ENCODE measurements at places on chromosomes 4 and X.

- no peak for DNase-seq
Measured at GRCh38 chr4:106587558-106587957, 219.0 kb upstream of the GIMD1 start.

GRCh38 chr4:47075919-47076318 is 44.6 kb downstream of the GABRB1 start:
- no peak for DNase-seq

DNA sequence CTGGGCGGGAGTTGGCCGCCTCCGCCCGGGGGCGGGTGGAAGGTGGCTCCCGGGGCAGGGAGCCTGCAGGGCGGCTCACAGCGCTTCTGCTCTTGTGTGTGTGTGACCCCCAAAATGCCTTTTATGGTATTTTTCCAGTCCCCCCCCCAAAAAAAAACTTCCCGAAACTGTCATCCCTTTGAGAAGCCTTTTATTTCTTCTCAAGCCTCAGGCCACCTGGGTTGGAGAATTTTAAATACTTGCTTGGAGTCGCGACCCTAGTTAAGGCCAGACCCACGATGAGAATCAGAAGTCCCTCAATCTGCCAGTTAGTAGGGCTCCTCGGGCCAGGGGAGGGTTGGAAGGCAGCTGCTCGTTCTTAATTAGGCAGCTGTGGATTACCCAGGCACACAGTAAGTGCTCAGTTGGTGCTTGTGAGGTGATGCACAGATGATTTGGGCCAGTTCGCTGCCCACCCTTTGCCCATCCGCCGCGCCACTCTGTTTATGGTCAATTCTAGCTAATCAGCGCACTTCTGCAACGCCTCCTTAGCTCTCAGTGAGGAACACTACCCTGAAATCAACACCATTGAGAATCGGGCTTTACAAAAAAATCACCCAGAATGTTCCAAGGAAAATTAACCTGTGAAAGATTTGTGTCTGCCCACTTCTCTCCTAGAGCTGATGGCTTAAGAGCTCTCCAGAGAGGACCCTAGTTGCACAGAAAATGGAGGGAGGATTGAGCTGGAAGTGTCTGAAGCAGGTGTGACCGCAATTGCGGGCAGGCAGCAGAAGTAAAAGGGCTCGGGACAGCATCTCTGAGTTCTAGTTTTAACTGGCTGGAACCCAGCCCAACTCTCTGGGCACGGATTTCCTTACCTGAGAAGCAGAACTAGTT is 648 bp upstream of the SCD5 start:
- DNase-seq, result no peak

- no peak for DNase-seq
Measured at GRCh38 chr4:110231869-110232268, 33.5 kb upstream of the ELOVL6 start.

GRCh38 chr4:91031761-91032160 is 904.6 kb downstream of the CCSER1 start:
- no peak for DNase-seq

DNA sequence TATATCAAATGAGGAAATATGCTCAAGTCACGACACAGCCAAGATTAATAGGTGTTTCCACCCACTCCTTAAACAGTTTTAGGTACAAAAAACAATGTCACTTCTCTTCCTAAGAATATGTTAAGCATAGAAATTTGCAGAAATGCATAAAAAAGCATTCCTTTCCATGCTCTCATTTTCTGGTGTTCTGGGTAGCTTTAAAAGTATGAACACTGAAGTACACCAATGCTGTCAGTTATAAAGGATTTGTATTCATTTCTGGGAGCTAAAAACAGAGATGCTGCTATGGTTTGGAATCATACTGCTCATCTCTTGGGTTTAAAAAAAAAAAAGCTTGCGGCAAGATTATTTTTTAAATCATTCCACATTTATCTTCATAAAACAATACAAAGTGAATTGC is 20.8 kb downstream of the SH3RF1 start:
- no peak for DNase-seq

DNA sequence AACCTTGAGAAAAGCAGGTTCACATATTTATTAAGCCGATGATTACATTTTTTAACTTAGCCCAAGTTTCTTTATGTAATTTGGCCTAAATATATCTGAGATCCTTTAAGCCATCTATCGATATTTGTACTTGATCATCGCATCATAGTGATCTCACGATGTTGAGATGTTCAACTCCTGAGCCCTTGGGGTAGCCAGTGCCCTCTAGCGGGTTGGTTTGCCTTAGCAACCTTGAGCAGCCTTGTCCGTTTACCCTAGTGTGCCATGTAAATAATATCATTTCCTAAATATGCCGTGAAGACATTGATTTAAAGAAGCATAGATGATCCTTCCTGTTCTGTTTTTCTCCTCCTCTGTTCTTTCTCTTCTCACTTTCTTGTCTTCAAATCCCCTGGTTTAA is 432.2 kb downstream of the RPA4 start:
- no peak for DNase-seq

DNA sequence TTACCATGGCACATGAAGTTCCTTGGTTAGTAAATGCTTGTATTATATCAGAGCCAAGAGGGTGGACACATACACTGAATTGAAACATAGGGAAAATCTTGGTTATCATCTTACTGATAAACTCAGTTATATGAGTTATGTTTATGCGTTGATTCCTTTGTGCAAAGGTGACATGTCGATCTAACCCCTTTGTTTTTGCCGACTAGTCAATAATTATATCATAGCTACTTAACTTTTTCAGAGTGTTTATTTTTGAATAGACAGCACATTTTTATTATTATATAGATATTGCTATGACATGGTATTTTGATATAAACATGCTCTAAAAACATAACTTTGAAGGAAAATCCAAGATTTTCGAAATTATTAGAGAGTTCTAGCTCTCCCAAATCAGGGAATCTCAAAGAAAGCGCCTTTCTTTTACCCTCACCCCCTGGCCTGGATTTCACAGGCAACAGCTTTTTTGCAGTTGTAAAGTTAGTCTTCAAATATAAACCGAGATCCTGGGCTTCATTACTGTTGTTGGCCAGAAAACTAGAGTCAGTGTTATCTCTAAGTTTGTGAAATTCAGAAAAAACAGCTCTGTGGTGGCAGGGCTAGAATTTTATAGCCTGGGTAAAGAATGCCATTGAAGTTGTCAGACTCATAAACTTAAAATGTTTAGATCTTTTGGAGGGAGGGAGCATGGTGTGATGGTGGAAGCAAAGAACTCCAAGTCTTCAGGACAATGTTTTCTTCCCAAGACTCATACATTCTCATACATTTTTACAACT is 45.8 kb upstream of the PITX2 start:
- DNase-seq, result no peak

DNA sequence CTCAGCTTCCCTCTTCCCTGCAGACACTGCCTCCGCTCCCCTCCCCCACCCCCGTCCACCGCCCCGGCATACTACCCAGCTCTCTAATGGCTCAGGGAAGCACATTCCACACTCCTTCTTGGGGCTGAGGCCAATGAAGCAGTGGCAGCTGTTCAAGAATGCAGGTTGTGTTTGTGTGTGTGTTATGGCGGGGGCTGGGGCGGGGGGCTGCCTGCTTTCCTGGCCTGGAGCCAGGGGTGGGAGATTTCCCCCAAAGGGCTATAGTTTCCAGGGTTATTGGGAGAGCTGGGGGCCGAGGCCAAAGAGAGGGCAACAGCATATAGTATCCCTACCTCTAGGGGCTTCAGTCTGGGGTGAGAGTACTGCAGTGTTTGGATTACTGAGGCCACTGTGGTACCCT is 149.4 kb downstream of the EFNB1 start:
- no peak for DNase-seq

GRCh38 chr4:159341522-159341921 is 238.6 kb downstream of the RAPGEF2 start:
- DNase-seq, result no peak

DNA sequence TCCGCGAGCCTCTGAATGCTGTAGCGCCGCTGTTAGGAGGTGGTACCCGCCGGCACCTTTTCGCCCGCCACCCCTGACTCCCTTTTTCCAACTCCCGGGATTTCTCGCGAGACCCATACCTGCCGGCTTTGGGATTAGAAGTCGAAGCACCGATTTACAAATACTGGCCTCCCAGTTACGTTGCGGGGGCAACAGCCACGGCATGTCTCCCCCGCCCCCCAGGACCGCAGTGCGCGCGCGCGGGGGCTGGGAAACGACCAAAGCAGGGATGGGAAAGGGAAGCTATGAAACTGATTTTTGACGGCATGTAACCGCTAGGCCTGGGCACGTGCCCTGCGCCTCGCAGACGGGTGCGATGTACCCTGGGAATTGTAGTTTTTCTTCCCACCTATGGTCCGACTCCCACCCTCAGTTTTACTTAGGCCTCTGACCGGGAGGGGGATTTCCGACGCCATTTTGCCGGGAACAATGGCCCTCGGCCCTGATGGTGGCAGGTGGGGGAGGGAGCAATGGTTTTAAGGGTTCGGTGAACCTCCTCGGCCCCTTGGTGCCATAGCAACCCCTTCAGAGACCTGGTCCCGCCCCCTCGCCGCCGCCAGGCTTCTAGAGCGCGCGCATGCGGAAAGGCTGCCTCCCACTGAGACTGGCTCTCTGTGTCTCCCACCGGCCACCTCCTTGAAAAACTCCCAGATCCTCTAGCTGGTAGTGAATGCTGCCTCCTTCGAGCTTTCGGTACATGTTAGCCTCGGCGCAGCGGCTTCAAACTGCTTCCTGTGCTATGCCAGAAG is 772 bp upstream of the WNK3 start:
- DNase-seq, result no peak
